ENCODE measurements at places on chromosomes 3 and 15. TPM values are rescaled to one million over a fixed set of nuclear protein-coding genes. Genes with fewer than 3 reads are reported as not detected.
A peak's percentile ranks its signal among the peaks of the same experiment; 100 is the strongest.

GRCh38 chr15:85578941-85579701 is 198.7 kb downstream of the AKAP13 start:
- DNase-seq: no peak

GRCh38 chr3:114800272-114801031 is 346.6 kb downstream of the ZBTB20 start:
- no peak for DNase-seq

- DNase-seq: no peak
These were observed 70.4 kb downstream of the ST6GAL1 start for GRCh38 chr3:187000711-187001151.

- no peak for DNase-seq
These were observed 2.9 kb downstream of the FBXL22 start for GRCh38 chr15:63600001-63600615.

GRCh38 chr15:33955945-33956344 is 12.4 kb upstream of the CHRM5 start:
- DNase-seq: no peak

DNA sequence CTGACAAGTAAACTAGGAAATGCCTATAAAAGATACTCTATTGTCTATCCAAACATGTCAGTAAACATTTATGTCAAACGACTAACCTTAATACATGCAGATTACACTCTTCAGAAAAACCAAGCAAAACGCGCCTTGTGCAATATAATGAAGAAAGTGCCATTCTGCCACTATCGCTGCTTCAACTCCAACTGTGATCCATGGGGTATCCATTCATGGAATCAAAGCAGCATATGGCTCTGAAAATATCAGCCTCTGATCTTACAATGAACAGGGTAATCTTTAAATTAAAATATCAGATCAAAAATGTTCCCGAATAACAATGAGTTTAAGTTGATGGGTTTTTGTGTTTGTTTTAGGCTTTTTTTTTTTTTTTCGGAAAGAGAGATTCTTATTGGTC is 105.5 kb upstream of the SETMAR start:
- DNase-seq: no peak

DNA sequence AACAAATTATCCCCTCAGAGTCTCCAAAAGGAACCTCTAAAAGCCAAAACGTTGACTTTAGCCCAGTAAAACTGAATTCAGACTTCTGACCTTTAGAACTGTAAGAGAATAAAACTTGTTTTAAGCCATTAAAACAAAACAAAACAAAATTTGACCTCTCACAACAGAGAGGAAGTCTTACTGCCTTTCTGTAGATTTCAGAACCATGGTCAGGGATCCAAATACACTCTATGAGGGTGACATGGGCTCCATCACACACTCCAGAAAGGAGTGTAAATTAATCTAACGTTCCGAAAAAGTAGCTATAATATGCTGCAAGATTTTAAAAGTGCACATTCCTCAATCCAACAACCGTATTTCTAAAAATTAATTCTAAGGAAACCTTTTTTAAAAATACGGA is 19.2 kb upstream of the RPL14 start:
- no peak for DNase-seq

DNA sequence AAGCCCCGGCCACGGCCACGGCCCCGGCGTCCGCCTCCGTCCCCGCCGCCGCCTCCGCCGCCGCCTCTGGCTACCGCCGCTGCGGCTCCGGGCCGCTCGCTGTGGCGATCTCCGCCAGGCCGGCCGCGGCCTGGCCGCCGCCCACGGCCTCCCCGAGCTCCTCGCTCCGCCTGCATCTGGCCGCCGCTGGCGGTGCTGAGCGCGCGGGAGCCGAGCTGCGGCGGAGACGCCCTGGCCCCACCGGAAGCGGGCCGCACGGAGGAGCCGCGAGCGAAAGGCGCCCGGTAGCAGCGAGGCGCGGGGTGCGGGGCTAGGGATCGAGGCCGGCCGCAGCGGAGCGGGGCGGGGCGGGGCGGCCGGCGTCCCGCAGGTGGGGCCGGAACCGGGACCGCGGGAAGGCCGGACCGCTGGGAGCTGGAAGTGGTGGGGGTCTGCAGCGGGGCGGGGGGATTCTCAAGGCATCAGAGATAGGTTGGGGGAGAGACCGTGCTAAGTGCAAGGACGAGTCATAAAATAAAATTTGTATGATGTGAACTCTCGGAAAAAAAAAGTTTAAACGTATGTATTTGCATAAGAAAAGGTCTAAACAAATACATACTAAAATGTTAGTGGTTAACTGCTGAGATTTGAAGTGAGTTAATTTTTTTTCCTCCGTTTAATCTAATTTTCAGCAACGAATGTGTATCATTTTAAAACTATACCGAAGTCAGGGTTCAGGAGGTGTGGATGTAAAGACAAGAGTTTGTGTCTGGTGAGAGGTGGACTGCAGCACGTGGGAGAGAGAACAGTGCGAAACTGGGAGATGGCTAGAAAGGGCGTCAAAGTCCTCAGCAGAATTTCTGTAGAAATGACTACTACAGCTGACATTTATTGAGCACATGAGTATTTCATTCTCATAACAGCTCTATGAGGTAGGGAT is at the start of gene AVEN:
Gene AVEN (minus strand): TSS at position 334 of the 919 bp plus-strand sequence. CDS start 158 bp downstream, at position 176.
- peak; percentile 44 for DNase-seq

- no peak for DNase-seq
These were observed 11.4 kb upstream of the RAB8B start for GRCh38 chr15:63178034-63178433.

DNA sequence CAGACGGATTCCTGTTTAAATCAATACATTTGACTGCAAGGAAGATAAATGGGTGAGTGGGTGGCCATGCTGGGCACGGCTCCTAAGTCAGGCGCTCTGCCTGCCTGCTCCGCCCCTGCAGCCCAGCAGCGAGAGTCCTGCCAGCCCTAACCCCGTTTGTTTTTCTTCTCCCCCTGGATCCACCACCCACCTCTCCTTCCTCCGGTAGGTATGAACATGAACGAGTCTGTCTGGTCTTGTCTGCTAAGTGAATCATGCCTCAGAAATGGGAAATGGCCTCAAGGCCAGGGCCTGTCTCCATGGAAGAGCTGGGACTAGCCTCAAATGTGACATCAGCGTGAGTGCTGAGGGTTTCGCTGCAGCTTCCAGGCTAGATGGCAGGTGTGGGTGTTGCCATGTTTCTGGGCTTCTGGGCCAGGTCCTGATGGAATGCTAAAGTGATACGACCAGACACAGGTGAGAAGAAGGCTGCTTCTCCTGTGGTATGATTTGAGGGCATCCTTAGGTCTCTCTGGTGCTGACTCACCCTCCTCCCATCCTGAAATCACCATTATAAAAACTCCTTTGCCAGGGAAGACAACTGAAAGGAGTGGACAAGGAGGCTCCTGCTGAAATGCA is 5.6 kb upstream of the FEM1B start:
- DNase-seq: peak; percentile 82

DNA sequence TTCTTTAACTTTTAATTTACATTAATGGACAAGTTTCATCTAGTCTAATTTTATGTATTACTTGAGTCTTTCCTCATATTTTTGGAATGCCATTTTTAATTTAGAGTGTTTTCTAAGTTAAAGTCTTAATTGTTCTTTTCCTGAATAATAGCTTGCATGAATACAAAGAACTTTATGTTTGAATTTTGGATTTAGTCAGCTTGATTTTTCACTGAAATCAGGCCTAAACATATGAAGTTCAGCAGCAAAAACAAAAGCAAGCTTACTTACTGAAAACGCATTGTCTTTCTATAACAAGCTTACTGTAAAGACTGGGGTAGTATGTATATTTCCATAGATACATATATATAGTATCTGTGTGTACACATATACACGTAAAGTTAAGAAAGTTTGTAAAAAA is 126.0 kb downstream of the ZBTB20 start:
- no peak for DNase-seq

GRCh38 chr15:96107916-96108315 is 222.6 kb upstream of the NR2F2 start:
- DNase-seq: no peak

- no peak for DNase-seq
These were observed 121.6 kb downstream of the TFDP2 start for GRCh38 chr3:142027735-142028134.

GRCh38 chr15:80288131-80288530 is 36.1 kb upstream of the CTXND1 start:
- DNase-seq: no peak

DNA sequence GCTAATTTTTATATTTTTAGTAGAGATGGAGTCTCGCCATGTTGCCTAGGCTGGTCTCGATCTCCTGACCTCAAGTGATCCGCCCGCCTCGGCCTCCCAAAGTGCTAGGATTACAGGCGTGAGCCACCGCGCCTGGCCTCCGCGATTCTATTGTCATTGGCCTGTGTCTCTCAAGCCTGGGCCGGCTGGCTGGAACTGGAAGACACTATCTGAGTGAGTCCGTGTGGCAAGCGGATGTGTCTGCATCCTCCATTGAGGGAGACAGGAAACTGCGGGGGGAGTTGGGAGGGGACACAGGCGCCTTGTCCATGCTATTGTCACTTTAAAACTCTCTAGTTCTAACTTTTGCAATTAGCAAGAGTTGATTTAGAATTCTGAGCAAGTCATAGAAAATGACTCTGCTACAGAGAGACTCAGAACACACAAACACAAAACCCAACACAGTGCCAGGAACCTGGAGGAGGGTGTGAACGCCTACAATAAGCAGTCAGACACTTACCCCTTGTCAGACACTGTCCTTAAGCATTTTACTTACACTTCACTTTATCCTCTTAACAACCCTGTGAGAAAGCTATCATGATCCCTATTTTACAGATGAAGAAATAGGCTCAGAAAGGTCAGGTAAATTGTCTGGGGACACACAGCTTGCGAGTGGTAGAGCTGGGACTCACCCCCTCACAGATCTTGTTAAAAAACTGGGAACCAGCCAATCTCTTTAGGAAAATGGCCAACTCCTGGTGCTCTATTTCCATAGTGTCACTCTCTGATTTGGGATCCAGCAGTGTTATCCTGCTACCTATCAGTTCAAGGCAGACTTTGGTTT is 38.7 kb downstream of the ANP32A start:
- peak; percentile 49 for DNase-seq

DNA sequence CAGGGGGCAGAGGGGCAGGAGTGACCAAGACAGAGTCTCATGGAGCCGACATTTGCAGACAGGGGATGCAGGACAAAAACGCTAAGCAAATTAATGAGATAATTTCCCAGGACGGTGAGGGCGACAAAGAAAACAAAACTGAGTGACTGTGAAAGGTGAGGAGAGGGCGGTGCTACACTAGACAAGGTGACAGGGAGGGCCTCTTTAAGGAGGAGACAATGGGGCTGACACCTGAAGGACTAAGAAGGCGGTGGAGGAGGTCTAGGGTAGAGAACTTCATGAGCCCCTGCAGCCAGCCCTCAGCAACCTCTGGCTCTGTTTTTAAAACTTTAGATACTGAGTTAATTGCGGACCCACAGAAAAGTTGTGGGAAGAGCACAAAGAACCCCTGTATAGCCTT is 41.6 kb downstream of the IQSEC1 start:
- DNase-seq: no peak

- no peak for DNase-seq
These were observed 21.8 kb downstream of the ATP2C1 start for GRCh38 chr3:130915567-130916292.

GRCh38 chr3:79162653-79163052 is 605.1 kb downstream of the ROBO1 start:
- DNase-seq: no peak

DNA sequence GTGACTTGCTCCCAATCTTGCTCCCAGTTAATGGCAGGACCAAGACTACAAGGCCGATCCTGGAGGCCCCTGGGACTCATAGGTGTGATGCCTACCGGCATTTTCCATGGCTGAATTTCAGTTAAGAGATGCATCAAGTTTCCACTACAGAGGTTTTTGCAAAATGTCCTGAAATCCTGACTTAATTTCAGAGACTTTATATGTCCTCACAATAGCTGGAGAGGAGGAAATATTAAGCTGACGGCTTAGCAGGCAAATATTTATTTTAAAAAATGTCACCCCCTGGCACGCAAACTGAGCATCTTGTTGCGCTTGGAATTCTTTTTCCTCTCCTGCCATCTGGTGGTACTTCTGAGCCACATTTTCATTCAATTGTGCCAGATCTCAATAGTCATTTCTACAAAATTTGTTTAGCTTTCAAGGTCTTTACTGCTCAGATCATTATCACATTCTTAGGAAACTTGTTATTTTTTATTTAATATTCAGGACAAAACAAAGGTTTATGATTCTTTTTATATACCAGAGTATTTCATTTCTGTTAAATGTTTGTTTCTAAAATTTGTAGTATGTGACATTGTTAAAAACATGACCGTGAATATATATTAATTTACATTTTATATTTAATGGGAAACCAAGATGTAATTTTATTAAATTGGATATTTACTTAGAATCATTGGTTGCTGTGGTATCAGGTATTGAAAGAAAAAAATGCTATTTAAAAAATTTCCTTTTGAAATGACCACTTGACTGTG is 189.2 kb upstream of the THRB start:
- no peak for DNase-seq

DNA sequence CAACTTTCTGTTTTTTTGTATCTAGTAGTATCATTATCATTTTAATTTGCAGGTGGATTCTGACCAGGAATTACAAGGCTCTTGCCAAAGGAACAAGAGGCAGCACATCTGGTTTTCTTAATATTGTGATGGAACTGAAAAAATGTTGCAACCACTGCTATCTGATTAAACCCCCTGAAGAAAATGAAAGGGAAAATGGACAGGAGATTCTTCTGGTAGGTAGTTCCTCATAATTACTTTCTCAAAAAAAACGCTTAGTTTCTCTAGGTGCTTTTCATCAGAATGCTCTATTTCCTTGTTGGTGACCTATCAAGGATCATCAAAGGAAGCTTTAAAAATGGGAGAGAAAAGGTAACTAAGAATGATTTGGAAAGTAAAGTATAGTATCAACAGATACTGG is 71.6 kb downstream of the CHD2 start:
- DNase-seq: no peak

DNA sequence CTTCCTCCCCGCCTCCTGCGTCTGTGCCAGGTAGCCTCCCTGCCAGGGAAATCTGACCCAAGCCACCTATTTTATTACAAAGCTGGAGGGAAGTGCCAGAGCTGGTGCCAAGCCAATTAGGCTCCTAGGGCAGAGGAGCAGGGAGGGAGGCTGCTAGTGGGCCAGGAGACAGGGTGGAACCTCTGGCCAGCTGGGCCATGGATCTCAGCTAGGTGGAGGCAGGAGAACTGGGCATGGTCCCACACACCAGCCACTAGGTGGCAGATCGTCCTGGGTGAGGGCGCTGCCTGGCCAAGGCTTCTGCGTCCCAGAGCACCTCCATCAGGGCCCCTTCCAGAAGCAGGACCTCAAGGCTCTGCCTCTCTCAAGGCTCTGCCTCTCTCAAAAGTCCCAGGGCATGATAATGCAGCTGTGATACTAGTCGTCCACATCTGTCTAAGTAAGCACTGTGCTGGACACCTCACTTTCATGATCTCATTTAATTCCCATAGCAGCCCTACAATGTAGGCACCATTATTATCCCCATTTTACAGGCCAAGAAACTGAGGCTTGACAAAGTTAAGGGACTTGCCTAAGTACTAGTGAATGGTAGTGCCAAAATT is 4.5 kb upstream of the RFT1 start:
- peak; percentile 85 for DNase-seq

GP5 gene
- 0.21 TPM for total RNA-seq

DUOXA2 gene
- total RNA-seq: 3.9 TPM

ANXA2 gene
- total RNA-seq: 684 TPM

IMPG2 gene
- 0.31 TPM for total RNA-seq

Data from ureter (tissue), 1 donor.